Left renal pelvis (tissue), 4 donors: ENCODE measurements at places on chromosomes 11 and 22. TPM values are rescaled to one million over a fixed set of nuclear protein-coding genes. Genes with fewer than 3 reads are reported as not detected.

GRCh38 chr11:115535781-115536180 lies 31.6 kb upstream of the CADM1 start:
- DNase-seq: no peak

KCNJ1 gene
- polyA plus RNA-seq: 102 TPM

IGSF22 gene
- 1.7 TPM for polyA plus RNA-seq

- no peak for DNase-seq
Measured at GRCh38 chr11:128480066-128480465, 107.3 kb downstream of the ETS1 start.

DNA sequence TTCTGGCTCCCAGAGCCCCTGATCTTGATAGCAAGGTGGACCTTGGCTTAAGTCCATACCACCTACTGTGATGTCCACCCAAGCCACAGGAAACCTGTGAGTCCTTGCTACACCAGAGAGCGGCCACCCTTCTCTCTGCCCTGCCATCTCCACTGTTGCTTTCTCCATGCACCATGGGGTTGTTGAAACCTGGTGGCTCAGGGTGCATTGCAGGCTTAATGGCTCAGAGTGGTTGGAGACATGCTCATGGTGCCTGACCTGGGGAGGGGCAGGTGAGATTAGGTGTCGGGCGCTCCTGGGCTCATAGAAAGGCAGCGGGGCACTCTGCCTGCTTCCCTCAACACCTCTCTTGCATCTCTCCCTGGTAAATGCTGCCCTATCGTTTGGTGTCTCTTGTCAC lies 25.0 kb upstream of the CACNG2 start:
- DNase-seq: no peak

VPREB1 gene
- not detected for polyA plus RNA-seq

- no peak for DNase-seq
Measured at GRCh38 chr11:70050243-70050642, 27.9 kb upstream of the ANO1 start.

- DNase-seq: no peak
Measured at GRCh38 chr11:10451426-10452116, 3.5 kb upstream of the AMPD3 start.

ARHGAP20 gene
- polyA plus RNA-seq: 24.9 TPM

- DNase-seq: peak; percentile 22
Measured at GRCh38 chr11:30635401-30635989, 49.3 kb upstream of the MPPED2 start.

DNA sequence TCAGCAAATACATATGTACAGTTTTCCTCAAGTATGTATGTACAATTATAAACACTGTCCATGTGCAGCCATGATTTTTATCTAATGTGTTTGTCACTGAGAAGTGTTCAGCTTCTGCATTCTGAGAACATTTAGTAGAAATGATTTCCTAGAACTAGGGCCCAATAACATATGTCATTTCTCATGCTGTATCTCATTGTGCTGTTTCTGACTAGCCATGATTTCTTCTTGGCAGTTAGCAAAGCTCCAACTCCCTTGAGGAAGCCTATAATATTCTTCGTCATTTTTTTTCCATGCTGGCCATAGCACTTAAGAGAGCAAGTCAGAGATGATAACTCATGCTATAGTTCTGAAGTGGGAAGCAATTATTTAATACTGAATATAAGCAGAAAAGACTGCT lies 187.8 kb downstream of the DDX10 start:
- DNase-seq: no peak

- no peak for DNase-seq
Measured at GRCh38 chr11:102837156-102837555, 6.3 kb downstream of the MMP3 start.

DNA sequence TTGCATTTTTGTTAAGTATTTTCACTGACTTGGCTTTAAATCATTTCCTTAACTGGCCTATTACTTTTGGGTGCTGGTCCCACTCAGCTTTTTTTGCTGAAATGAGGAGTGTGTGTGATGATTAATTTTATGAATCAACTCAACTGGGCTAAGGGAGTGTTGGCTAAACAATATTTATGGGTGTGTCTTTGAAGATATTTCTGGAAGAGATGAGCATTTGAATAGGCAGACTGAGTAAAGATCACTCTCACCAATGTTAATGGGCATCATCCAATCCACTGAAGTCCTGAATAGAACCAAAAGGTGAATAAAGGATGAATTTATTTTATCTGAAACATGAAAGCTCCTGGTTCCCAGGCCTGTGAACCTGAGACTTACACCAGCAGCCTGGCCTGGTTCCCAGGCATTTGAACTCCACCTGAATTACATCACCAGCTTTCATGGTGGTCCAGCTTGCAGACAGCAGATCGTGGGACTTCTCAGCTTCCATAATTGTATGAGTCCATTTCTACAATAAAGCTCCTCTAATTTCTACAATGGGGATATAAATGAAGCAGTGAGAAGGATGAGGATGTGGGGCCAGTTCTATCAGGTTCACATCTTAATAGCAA lies 241.3 kb upstream of the ZC3H12C start:
- no peak for DNase-seq

- DNase-seq: no peak
Measured at GRCh38 chr11:103699656-103700055, 336.8 kb upstream of the DDI1 start.

ZP1 gene
- 0.22 TPM for polyA plus RNA-seq

SLC16A8 gene
- 2.4 TPM for polyA plus RNA-seq

- DNase-seq: no peak
Measured at GRCh38 chr11:1565173-1565903, 6.7 kb downstream of the DUSP8 start.

TCN1 gene
- 0.57 TPM for polyA plus RNA-seq

DNA sequence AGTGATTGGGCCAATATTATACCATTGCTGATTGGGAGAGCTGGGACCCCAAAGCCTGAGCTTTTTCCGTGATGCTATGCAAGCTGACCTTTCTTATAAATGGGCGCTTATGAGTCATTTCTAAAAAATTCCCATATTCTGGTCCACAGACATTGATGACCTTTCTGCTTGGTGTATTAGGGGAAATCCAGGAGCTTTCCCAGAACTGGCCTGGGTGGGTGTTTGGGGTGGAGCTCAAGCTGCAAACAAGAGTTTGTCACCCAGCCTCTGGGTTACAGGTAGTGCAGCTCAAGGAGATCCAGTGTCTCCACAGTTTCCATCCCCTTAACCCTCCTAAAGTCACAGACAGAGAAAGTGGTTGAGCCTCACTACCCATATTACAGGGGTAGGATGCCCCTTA lies 67.7 kb downstream of the CCDC81 start:
- DNase-seq: no peak

DNA sequence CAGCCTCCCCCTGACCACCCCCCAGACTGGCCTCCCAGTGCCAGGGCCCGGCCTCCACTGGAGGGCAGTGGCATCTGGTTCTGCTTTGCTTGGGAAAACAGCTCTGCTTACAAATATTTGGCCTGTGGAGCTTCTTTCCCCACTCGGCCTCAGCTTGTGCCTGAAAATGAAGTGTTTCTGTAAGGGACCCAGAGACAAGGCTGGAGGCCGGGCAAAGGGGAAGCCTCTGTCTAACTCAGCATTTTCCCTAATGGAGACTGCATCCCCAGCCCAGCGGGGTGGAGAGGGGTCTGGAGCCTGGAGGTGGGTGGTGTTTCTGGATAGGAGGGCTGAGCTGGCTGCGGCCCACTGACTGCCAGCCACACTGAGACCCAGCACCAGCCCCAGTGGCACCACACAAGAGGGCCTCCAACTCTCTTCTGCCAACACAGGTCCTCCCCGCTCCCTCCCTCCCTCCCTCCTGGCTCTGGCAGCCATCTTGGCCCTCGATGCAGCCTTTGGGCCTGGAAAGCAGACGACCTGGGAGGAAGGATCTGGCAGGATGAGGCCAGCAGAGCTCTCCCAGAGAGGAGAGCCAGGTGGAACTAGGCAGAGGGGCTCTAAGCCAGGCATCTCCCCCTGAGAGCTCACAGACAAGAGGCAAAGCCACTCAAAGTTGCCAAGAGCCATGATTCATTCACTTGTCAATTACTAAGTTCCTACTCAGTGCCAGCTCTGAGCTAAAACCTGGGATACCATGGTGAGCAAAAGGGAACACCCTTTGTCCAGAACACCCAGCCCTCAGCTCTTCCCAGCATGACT lies 77.1 kb upstream of the CD82 start:
- no peak for DNase-seq

DNA sequence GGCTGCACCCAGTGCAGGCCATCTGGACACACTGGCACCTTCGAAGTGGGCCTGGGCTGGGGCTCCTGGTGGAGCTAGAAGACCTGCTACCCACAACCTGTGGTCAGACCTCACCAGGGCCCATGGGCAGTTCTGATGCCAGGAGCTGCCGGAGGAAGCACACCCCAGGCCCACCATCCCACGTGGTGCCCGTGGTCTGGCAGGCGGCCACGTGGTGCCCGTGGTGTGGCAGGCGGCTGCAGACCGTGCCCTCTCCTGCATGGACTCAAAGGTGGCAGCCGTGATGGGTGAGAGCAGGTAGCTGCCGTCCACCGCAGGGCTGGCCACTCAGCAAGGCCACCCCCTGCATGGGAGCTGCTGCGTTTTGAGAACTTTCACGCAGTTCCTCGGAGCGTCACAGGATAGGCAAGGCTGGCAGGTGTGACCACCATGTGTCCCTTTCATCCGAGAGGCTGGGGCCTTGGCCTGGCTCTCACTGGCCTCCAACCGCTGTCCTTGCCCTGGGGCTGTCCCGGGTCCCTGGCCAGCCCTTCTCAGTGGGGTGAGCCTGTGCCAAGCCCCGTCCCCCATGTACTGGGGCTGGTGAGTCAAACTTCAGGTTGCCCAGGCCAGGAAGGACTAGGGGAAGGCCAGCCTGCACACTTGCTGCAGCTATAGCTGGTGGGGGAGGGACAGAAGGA lies 3.9 kb upstream of the IL17REL start:
- DNase-seq: no peak

NF2 gene
- 21.8 TPM for polyA plus RNA-seq

ALDH3B1 gene
- polyA plus RNA-seq: 2.4 TPM

- no peak for DNase-seq
Measured at GRCh38 chr22:37223965-37224551, 11.8 kb upstream of the SSTR3 start.

DNA sequence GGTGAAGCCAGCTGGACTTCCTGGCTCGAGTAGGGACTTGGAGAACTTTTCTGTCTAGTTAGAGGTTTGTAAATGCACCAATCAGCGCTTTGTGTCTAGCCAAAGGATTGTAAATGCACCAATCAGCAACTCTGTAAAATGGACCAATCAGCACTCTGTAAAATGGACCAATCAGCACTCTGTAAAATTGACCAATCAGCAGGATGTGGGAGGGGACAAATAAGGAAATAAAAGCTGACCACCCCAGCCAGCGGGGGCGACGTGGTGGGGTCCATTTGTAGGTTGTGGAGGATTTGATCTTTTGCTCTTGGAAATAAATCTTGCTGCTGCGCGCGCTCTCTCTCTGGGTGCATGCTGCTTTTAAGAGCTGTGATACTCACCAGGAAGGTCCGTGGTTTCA lies 202.9 kb downstream of the MIAT start:
- no peak for DNase-seq

DNA sequence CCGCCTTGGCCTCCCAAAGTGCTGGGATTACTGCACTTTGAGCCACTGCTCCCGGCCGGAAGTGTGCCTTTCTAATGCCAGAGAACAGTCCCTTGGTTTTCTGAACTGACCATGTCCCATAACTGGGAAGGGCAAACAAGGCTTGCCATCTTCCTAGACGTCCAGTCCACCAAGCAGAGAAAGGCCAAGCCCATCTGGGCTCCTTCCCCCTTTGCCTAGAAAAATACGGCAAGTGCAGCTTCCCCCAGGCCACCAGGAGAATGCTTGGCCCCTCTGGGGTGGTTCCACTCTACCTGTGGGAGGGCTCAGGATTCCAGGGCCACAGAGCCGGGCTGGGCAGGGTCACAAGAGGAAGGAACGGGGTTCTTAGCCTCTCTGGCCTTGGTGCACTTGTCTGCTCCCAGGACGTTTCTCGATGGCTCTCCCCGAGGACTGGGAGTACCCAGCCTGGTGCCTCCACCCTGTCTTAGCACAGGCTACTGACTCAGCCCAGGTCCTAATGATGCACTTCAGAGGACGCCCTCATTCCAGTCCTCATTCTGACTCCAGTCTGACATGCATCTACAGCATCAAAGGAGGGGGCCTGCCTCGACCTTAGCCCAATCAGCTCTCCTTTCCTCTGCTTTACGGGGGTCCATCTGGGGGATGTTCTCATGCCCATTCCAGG lies 1.2 kb downstream of the USP2 start:
- no peak for DNase-seq

DNA sequence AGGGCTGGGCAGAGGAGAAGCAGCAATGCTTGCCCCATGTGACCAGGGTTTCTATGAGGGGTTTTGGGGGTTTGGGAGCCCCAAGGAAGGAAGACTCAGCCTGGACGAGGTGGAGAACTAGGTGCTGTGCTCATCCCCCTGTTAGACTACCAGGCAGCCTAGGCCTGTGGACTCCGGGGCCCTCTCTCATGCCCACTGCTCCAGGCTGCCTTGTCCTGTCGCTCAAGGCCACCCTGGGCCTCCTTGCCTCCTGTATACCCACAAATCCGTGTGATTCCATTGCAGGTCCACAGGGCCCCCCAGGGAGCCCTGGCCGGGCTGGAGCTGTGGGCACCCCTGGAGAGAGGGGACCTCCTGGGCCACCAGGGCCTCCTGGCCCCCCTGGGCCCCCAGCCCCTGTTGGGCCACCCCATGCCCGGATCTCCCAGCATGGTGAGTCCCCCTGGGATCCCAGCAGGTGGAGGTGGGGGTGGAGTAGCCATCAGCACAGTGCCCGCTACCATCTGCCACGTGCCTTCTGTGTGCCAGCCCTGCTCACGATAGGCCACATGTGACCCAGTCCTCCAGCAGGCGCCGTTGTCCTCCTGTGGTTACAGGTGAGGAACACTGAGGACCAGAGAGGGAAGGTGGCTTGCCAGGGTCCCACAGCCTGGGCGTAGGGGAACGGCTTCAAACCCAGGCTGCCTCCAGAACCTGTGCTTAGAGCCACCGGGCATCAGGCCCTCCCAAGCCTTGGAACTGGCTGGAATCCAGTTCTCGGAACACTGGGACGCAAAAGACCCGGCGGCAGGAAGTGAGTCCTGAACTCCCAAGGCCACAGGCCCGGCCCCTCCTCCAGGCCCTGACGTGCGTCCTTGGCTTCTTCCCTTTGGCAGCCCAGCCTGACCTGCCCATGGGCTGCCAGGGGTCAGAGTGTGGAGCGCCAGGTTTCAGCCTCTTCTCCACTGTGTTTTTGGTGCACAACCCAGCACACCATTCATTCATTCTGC lies 26.6 kb downstream of the EMID1 start:
- DNase-seq: no peak

- no peak for DNase-seq
Measured at GRCh38 chr22:30422481-30423300, 2.9 kb upstream of the MTFP1 start.

DNA sequence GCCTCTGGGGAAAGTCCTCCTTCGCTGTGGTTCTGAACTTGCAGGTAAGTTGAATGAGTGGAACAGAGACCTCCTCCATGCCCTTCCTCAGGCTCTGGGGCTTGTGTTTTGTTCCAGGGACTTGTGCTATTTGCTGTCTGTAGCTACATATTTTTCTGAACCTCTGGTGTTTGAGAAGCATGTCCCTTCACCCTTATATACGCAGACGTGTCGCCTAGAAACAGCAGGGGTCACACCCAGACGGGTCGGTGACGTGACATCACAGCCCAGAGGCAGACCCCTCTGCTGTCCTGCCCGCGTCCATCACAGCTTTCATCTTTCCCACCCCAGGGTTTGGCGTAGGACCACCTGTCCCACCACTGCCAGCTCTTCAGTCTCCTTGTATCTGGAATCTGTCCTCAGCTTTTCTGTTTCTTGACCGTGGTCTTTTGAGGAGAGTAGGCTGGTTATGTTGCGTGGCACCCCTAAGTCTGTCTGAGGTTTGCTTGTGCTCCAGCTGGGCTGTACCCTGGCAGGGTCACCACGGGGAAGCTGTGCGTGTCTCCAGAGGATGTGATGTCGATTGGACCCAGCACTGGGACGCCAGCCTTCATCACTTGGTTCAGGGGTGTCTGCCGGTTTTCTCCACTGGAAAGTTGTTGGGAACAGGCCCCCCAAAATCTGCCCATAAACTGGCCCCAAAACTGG lies 13.4 kb upstream of the MUC5B start:
- DNase-seq: no peak

CDC45 gene
- 21.6 TPM for polyA plus RNA-seq
